CD8-positive, alpha-beta memory T cell (primary cell): ENCODE measurements at places on chromosomes 16 and 17.

GRCh38 chr17:20114466-20114865 lies 105.3 kb downstream of the SPECC1 start:
- no peak for DNase-seq
- H3K4me1 ChIP-seq: no peaks in the 10 kb centered on the region
- no peaks in the 10 kb centered on the region for H3K36me3 ChIP-seq
- no peak overlapping the region for H3K27ac ChIP-seq

GRCh38 chr17:10727192-10727591 lies 2.6 kb downstream of the TMEM220 start:
- peaks cover 10% of the 10 kb centered on the region for H3K4me1 ChIP-seq
- H3K27me3 ChIP-seq: no peaks in the 10 kb centered on the region

- no peak overlapping the region for H3K4me3 ChIP-seq
- H3K36me3 ChIP-seq: no peaks in the 10 kb centered on the region
- no peak overlapping the region for H3K27ac ChIP-seq
- DNase-seq: no peak
- no peaks in the 10 kb centered on the region for H3K4me1 ChIP-seq
- H3K27me3 ChIP-seq: no peaks in the 10 kb centered on the region
Measured at GRCh38 chr17:79859676-79860615, 20.7 kb upstream of the CBX4 start.

DNA sequence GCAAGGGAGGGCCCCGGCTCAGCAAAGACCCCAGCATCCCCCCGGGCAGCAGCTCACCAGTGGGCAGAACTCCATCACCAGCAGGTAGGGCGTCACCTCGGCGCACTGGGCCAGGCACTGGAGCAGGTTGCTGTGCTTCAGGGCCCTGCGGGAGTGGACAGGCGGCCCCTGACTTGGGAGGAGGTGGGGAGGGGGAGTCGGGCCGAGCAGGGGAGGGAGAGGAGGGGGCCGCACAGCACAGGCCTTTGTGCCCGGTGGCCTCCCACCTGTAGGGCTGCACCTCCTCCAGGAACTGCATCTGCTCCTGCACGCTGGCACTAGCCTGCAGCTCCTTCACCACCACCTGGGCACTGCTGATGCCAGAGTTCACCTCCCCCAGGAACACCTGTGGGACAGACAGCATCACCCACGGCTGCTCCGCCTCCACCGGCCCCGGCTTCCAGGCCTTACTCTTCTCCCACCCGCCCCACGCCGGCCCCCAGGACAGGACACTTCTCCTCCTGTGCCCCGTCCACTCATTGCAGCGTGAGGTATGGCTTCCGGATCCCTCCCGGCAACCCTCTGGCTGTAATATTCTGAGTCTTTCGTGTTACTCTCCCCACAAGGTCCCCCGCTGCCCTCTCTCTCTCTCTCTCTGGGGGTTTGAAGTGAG lies 37.7 kb upstream of the PVALEF start:
- no peak for DNase-seq
- no peaks in the 10 kb centered on the region for H3K4me1 ChIP-seq
- H3K4me3 ChIP-seq: no peak overlapping the region
- H3K27ac ChIP-seq: no peak overlapping the region
- H3K27me3 ChIP-seq: no peaks in the 10 kb centered on the region

GRCh38 chr17:49972486-49973270 lies 3.7 kb downstream of the DLX4 start:
- H3K27ac ChIP-seq: no peak overlapping the region
- no peaks in the 10 kb centered on the region for H3K36me3 ChIP-seq
- peaks cover 30% of the 10 kb centered on the region for H3K4me1 ChIP-seq
- H3K4me3 ChIP-seq: no peak overlapping the region
- H3K27me3 ChIP-seq: peaks cover 50% of the 10 kb centered on the region

- no peak for DNase-seq
- no peak overlapping the region for H3K27ac ChIP-seq
- no peaks in the 10 kb centered on the region for H3K4me1 ChIP-seq
- H3K27me3 ChIP-seq: no peaks in the 10 kb centered on the region
- no peak overlapping the region for H3K4me3 ChIP-seq
Measured at GRCh38 chr16:23206986-23207385, 24.4 kb downstream of the SCNN1G start.

GRCh38 chr17:8732406-8733085 lies 12.1 kb downstream of the CCDC42 start:
- H3K27ac ChIP-seq: no peak overlapping the region
- no peaks in the 10 kb centered on the region for H3K36me3 ChIP-seq
- no peak for DNase-seq
- no peaks in the 10 kb centered on the region for H3K27me3 ChIP-seq
- no peak overlapping the region for H3K4me3 ChIP-seq

GRCh38 chr17:78534492-78535272 lies 42.5 kb downstream of the DNAH17 start:
- no peaks in the 10 kb centered on the region for H3K27me3 ChIP-seq
- peaks cover 18% of the 10 kb centered on the region for H3K4me1 ChIP-seq
- no peaks in the 10 kb centered on the region for H3K36me3 ChIP-seq

DNA sequence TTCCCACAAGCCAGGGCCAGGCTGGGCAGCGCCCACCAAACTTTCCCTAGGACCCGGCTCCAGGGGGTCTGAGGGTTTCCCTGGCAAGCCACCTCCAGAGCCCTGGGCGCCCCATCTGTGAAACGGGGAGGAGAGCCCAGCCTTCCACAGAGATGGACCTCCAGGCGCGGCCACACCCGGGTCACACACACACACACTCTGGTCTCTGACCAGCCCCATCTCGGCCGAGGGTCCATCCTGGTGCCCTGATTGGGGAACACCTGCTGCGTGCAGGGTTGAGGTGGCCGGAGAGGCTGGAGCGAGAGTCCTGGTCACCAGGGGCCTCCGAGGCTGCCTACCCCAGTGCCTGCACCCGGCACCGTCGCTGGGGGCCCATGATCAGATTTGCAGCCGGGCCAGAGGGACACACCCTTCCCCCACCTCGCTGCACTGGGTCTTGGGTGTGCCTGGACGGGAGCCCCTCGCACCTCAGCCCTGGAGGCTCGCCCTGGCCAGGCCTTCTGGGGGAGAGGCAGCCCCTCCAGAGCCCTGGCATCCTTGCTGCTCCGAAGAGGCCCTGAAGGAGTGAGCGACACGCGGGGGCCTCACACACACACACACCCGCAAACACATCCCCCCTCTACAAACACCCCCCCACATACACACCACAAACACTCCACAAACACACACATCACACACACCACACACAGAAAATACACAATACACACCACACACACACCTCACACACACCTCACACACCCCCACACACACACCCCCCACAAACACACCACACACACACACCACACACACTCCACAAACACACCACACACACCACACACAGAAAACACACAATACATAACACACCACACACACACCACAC lies 29.7 kb downstream of the SLC25A10 start:
- no peaks in the 10 kb centered on the region for H3K36me3 ChIP-seq
- peaks cover 4% of the 10 kb centered on the region for H3K27me3 ChIP-seq
- no peak overlapping the region for H3K4me3 ChIP-seq
- no peak for DNase-seq

- H3K27ac ChIP-seq: no peak overlapping the region
- no peak overlapping the region for H3K4me3 ChIP-seq
- no peaks in the 10 kb centered on the region for H3K4me1 ChIP-seq
- DNase-seq: no peak
Measured at GRCh38 chr16:80981103-80981502, 25.6 kb downstream of the CMC2 start.

DNA sequence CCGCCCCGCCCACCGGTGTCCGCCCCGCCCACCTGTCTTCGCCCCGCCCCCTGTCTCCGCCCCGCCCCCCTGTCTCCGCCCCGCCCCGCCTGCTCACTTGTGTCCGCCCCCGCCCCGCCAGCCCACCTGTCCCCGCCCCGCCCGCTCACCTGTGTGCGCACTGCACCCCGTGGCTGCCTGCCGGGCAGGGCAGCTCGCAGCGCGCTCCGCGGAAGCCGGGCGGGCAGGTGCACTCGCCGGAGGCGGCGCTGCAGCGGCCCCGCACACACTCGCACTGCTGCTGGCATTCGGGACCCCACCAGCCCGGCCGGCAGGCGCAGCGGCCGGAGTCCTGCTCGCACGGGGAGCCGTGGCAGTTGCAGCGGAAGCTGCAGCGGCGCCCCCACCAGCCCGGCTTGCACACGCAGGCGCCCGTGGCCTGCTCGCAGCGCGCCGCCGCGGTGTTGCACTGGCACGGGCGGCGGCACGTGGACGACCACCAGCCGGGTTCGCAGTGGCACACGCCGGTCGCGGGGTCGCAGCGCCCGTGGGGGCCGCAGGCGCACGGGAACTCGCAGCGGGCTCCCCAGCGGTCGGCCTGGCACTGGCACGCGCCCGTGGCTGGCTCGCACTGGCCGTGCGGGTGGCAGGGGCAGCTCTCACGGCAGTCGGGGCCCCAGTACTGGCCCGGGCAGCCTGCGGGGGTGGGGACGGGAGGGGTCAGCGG lies 2.1 kb downstream of the SCARF1 start:
- H3K4me3 ChIP-seq: peak overlapping the region; percentile 45
- no peaks in the 10 kb centered on the region for H3K36me3 ChIP-seq
- H3K27ac ChIP-seq: no peak overlapping the region
- H3K27me3 ChIP-seq: no peaks in the 10 kb centered on the region
- peaks cover 22% of the 10 kb centered on the region for H3K4me1 ChIP-seq
